G401 (cell line): ENCODE measurements at places on chromosomes 6 and 20. TPM values are rescaled to one million over a fixed set of nuclear protein-coding genes. Genes with fewer than 3 reads are reported as not detected.

HSPA1B gene
- 201 and 209 TPM in 2 replicates for total RNA-seq

MEA1 gene
- 77.0 and 78.3 TPM in 2 replicates for total RNA-seq

- DNase-seq = peak; percentile 41
These were observed 73.9 kb downstream of the AHI1 start for GRCh38 chr6:135423649-135424128.

- no peak for DNase-seq
These were observed 140.0 kb downstream of the ARID1B start for GRCh38 chr6:156917213-156917612.

CLPSL2 gene
- not detected in 2 replicates for total RNA-seq

SYCP2 gene
- total RNA-seq = 5.0 and 8.6 TPM in 2 replicates

TUBB2A gene
- total RNA-seq = 169 and 184 TPM in 2 replicates

- DNase-seq = no peak
These were observed 4.3 kb downstream of the TJAP1 start for GRCh38 chr6:43481591-43482236.

TFAP2A gene
- 2.3 TPM in 1 of 2 replicates, not detected in the other for total RNA-seq
